ENCODE measurements at places on chromosomes 5 and 9.

DNA sequence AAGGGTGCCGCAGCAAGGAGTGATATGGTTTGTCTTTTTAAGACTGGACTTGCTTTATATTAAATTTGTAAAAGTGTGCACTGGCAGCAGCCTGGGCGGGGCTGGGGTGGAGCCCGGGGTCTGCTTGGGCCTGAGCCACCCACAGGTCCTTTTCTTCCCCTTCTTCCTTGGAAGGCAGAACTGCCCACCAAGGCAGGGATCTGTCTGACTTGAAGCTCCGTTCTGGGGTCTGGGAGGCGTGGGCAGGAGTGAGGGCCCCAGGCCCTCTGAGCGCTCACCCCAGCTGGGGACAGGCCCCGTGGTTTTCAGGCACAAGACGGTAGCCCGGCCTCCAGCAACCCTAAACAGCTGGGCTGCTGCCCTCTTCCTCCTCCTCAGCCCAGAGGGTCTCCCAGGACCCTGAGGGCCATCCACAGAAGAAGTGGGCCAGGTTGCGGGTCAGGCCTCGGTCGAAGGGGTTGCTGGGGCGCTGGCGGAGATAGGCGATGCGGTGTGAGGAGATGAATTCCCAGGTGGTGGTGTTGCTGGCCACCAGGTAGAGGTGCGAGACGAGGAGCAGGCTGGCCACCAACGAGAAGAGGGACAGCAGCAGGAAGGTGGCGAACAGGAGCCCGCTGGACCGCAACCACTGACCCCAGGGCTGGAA lies 3.0 kb downstream of the ZDHHC12 start:
- no peak for DNase-seq

GRCh38 chr9:106843371-106843770 lies 19.6 kb upstream of the ZNF462 start:
- DNase-seq, result no peak

- no peak for DNase-seq
Observed at GRCh38 chr5:135942202-135942771, 12.5 kb downstream of the LECT2 start.

- no peak for DNase-seq
Observed at GRCh38 chr5:74623006-74623611, 17.4 kb downstream of the ENC1 start.

- no peak for DNase-seq
Observed at GRCh38 chr5:159061179-159061796, 38.4 kb downstream of the EBF1 start.

DNA sequence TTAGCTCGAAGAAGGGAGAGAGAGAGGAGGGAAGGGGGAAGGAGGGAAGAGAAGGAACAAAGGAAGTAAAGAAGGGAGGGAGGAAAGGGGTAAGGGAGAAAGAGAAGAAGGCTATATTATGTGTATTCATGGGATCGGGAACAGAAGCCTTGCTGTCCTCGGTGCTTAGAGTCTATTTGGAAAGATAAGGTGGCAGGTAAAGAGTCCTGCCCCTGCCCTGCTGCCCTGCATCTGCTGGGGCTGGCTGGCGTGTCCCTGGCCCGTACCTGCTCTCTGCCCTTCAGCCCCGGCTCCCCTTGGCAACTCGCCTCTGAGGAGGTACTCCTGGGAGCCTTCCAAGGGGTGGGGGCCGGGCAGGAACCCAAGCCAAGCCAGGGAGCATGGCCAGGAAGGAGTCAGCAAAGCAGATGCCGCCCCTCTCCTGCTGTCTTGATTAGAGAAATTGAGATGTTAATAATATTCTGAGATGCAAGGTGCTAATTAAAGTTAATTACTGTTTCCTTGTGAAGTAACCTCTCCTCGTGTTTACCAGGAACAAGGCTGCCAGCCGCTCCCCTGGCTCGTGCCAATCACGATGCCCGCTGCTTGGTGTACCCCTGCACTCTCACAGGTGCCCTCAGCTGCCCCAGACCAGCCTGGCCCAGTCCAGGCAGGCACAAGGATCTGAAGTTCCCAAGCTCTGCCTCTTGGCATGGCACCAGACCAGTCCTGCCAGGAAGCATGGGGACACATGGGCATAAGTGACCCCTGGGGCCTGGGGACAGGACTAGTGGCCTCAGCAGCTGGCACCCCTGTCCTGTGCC lies 36.6 kb downstream of the PCDH1 start:
- DNase-seq, result no peak

DNA sequence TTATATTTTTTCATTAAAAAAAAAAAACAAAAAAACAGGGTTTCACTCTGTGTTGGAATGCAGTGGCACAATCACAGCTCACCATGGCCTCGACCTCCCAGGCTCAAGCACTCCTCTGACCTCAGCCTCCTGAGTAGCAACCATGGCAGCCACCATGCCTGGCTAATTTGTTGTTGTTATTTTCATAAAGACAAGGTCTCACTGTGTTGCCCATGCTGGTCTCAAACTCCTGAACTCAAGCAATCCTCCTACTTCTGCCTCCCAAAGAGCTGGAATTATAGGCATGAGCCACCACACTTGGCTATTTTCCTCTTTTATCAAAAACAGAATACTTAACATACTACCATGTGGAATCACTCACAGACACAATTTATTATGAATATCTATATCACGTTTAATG lies 46.7 kb downstream of the UBAP2 start:
- DNase-seq, result no peak

DNA sequence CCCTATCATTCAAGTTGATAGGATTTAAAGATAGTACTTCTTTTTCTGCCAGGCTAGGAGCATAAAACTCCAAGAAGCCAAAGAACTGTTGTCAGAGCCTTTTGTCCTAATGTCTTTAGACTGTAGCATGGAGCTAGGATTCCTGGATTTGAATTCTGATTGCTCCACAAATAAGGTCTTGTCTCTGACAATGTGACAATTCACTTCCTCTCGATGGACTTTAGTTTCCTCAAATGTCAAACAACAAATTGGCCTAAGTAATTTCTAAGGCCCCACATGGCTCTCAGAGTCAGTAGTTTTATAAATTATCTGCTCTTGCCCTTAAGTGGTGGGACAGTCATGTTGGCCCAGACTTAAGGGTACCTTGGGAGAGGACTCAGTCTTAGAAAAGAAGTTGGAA lies 36.7 kb downstream of the RFK start:
- no peak for DNase-seq

- DNase-seq, result no peak
Observed at GRCh38 chr9:11338130-11338529, 725.3 kb upstream of the PTPRD start.

- no peak for DNase-seq
Observed at GRCh38 chr5:123735384-123735783, 223.4 kb downstream of the CSNK1G3 start.

DNA sequence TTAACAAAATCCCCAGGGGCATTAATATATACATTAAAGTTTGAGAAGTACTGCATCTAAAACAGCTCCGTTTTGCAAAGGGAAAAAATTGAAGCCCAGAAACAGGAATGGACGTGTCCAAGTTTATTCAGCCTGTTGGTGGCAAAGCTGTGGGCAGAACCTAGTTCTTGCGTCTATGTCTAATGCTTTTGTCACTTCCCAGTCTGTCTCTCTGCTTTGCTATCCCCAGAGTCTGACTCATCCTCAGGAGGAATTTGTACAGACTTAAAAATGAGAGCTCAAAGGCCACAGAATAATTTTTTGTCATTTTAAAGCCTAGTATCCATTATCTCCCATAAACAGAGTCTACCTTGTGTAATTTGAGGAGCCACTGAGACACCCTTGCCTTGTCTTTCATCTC lies 330.9 kb upstream of the GRIA1 start:
- no peak for DNase-seq

GRCh38 chr9:121262423-121262822 lies 5.5 kb upstream of the GSN start:
- no peak for DNase-seq
